ENCODE measurements at places on chromosomes 1 and 21.

DNA sequence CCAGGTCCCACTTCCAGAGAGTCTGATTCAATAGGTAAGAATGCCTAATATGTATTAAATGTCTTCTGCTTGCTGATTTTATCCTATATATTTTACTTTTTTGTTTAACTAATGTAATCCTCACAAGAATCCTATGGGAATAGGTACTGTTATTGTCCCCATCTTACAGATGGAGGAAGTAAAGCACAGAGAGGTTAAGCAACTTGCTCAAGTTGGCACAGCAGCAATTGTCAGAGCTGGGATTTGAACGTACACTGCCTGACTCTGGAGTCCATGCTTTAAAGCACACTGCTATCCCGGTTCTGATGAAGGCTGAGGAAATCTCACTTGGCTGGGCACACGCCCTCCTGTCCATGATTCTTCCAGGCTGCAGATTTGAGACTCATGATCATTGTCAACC lies 62.8 kb downstream of the IGSF21 start:
- DNase-seq = no peak

DNA sequence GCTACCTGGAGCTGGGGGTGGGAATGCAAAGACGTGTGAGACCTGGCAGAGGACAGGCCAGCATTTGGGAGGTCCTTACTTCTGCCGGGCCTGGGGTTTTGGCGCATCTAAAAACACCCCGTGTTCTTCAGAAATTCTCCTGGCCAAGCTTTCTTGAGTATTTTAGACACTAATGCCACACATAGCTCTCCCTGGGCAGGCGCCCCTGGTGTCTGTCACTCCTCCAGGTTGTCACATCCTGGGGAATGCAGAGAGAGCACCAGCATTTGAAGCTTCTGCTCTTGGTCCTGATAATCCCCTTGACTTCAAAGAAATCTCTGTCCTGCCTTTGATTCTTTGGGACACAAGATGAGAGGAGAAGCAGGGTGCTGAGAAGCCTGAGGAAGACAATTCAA lies 6.0 kb downstream of the CAPN9 start:
- no peak for DNase-seq

- DNase-seq = no peak
These were observed 1.7 kb downstream of the LYST start for GRCh38 chr1:235864931-235865525.

DNA sequence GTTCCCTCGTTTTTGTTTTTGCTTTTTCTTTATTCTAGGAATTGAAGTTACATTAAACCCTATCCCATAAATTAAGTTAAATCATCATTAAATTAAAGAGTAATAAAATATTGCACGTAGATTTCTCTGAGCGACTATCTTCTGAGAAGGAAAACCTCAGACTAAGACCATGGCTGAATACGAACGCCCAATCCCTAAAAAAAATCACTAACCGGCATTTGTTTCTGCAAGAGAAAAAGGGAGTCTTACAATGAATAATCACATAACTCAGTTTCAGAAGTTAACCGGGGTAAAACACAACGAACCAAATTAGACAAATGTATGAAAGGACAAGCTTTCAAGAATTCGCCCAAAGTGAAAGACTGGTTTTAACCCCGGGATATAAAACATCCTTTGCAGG lies 1.3 kb downstream of the PIK3R3 start:
- no peak for DNase-seq

DNA sequence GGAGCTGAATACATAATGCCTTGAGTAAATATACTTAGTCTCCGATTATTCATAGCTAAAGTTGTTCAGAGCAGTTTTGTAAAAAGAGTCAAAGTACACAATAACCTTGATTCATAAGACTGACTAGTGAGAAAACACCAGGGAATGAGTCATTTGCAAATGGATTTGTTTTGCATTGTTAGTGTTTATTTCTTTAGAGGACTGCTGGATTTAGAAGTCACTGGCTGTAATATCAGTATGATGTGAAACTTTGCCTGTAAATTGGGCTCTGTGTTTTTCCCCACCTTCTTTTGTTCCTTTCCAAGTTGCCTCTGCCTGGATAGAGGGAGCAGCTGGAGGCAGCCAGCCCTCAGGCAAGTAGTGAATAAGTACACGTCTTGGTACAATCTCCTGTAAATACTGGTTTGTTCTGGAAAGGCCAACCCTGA lies 474.7 kb downstream of the NUF2 start:
- no peak for DNase-seq

Measured in GM19239 (cell line).